ENCODE measurements at places on chromosomes 2 and 18.
A peak's percentile ranks its signal among the peaks of the same experiment; 100 is the strongest.

- DNase-seq: no peak
Observed at GRCh38 chr2:65767946-65768345, 335.5 kb upstream of the SPRED2 start.

- DNase-seq: no peak
Observed at GRCh38 chr2:235576337-235576910, 82.6 kb downstream of the AGAP1 start.

DNA sequence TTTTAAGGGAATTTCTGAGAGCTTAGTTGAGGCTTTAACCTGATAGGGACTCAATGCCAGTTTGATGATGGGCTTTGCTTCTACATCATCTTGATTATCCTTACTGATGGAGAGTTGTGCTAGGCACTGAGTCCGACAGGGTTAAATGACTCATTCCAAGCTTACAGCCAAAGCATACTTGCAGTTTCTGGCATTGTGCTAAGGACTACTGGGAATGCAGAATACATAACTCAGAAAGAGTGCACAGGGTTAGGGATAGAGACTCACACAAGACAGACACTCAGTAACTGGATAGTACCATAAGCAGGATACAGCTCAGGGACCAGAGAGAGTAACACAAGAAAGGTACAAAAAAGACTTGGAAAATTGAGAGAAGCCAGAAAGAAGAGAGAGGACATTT, 94.1 kb upstream of the SLC14A2 start:
- no peak for DNase-seq

GRCh38 chr2:29063646-29064345, 10.5 kb downstream of the PCARE start:
- no peak for DNase-seq

GRCh38 chr2:197601726-197602125, 73.7 kb downstream of the RFTN2 start:
- no peak for DNase-seq

GRCh38 chr2:98027538-98027937, 31.8 kb upstream of the TMEM131 start:
- no peak for DNase-seq

GRCh38 chr2:135744760-135745314, 3.2 kb downstream of the UBXN4 start:
- DNase-seq: peak; percentile 14

DNA sequence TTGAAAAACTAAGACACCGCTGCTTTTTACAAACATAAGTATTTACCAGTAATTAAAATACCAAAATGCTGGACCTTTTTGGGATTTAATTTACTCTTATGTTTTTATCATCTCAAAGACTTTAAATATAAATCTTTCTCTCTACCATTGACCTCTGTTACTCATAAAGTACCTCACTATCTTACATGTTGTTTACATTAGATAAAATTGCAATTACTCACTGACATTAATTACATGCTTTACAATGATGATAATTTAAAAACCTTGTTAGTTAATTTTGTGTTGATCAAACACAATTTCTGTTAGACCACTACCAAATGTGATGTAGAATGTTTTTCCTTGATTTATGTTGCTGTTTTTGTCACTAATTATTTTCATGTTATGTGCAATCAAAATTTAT, 139.5 kb downstream of the PTH2R start:
- no peak for DNase-seq

DNA sequence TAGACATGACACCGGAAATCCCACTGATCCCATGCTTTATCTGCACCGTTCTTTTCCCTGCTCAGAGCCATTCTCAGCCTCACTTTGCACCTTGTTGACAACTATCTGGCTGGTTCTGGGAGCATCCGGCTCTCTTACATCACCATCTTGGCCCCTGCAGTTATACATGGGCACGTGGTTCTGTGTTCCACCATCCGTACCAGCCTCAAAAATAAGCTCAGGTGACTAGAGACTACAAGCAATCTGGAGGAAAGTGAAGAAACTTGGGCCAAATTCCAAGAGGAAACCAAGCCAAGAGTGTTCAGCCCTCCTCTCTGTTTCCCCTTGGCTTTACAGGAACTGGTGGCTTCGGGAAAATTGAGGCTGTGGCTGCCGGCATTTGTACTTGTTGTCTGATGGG, 244.6 kb upstream of the ACVR2A start:
- DNase-seq: no peak

- no peak for DNase-seq
Observed at GRCh38 chr18:59419386-59419785, 60.3 kb upstream of the LMAN1 start.

GRCh38 chr2:219243291-219243761, 1.9 kb downstream of the GLB1L start:
- DNase-seq: no peak

GRCh38 chr2:218709908-218710307, 727 bp upstream of the TTLL4 start:
- no peak for DNase-seq

DNA sequence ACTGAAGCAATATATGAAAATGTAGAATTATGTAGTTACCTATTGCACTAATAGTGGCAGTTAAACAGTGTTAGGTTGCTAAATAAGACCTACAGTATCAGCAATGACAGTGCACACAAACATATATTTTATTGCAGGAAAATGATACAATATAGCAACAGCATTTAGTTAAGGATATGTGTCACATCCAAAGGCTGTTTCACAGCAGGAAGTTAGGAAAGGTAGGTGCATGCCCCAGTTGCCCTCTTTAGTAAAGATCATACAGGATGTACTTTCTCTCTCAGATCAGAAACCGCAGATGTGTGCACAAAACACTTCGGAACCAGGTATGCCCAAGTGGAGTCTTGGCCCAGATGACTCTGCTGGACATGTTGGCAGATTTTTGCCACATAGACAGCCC, 444.1 kb downstream of the XIRP2 start:
- no peak for DNase-seq

- DNase-seq: no peak
Observed at GRCh38 chr2:128797533-128797932, 478.9 kb upstream of the HS6ST1 start.

DNA sequence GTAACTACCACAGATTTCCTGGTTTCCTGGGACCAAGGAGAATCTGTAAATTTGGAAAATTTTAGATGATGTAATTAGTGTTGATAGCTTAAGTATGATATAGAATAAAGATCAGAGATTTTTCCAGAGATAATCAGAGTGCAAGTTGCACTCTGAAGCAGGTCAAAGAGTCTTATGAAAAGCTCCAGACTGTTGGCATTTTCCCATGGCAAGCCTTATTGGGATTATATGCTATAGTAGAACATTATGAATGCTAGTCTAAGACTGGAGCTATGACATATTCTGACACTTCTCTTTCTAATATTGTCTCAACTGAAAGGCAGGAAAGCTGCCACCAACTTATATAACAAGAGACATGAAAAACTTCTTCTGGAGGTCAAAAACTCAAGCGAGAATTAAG, 1638.3 kb upstream of the LRRTM1 start:
- DNase-seq: no peak

GRCh38 chr2:82599021-82599420, 1860.1 kb downstream of the SUCLG1 start:
- DNase-seq: no peak

DNA sequence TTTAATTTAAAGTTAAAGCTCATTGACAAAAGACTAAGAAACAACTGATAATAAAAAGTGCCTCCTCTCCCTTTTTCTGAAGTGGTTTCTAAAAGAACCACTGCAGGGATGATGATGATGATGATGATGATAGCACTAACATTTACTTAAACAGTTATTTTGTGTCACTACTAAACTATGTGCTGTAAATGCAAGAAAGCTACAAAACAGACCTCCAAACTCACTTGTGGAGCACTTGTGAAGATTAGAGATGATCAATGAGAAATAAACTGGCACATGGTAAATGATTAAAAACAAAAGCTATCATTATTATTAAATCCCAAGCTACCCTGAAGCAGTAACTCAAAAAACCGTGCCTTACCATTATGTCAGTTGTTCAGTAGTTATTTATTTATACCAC, 88.7 kb downstream of the SLC8A1 start:
- DNase-seq: no peak

DNA sequence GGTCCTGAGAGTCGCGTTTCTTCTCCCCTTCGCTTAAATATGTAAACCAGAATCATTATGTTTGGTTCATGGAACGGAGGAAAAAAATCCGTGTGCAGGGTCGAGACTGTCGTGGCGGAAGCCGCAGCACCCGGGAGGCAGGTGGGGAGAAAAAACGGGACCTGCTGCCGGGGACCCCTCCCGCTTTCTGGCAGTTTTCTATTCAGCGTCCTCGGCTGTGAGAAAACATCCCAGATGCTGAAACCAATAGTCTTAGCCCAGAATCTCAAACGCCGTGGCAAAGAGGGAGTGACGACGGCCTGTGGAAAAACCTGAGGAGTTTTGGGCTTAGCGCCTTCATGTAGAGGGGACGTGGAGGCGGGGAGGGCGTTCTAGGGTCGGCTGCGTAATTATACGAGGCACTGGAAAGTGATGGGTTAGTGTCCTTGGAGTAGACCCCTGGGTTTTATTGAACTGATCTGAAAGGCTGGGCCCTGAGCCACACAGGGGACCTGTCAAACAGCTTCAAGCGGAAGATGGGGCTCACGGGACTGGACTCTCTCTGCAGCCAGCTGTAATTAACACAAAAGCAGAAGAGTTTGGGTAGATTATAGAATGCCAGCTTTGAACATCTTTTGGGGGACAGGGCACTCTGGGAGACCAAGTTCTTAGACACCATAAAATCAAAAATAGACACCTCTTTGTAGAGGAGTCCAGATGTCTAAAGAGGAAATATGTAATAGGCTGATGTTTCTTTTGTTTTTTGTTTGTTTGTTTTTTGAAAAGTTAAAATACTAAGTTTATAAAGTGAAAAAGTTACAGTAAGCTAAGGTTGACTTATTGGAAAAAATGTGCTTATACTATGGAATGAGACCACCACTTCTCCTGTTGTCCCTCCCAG, 834 bp upstream of the BUB1 start:
- DNase-seq: no peak

GRCh38 chr2:127365211-127365643, 22.5 kb downstream of the MAP3K2 start:
- no peak for DNase-seq

GRCh38 chr18:32759611-32760167, 13.1 kb downstream of the KLHL14 start:
- DNase-seq: no peak

GRCh38 chr2:69804416-69804815, 25.0 kb upstream of the GMCL1 start:
- no peak for DNase-seq

DNA sequence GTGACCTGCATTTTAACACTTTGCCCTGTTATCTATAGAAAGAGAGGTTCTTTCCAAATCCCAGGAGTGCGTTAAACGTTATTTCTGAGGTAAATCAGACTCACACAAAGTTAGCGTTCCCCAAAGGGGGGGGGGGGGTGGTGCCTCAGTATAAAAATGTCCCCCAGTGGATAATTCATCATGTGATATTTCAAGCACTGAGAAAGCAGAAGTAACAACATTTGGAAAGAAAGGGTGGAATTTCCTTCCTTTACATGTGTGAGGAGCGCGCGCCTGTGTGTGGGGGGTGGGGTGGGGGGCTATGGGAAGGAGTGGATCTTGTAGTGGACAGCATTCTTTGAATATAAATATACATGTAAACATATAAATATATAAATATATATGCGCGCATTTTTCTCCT, 630.9 kb downstream of the NYAP2 start:
- no peak for DNase-seq

GRCh38 chr2:235611349-235611748, 117.5 kb downstream of the AGAP1 start:
- DNase-seq: no peak

GRCh38 chr2:70942396-70943204, 6.9 kb downstream of the ATP6V1B1 start:
- DNase-seq: no peak

DNA sequence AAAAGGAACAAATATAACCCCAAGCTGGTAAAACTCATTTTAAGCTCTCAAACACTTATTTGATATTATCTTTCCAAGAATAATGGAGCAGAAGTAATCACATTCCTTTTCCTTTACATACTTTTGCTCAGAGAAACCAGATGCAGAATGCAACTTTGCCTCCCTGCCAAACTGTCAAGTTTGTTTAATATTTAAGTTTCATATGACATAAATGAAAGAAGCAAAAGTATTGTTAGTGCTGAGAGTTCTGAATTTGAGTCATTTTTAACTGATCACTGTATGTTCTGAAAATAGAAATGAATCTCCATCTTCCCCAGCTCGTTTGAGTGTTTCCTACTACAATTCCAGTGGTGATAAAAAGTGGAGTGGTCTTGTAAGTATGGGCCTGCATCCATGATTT, 423.4 kb downstream of the PID1 start:
- DNase-seq: no peak

GRCh38 chr2:240596080-240596460, 9.5 kb downstream of the CAPN10 start:
- DNase-seq: no peak

DNA sequence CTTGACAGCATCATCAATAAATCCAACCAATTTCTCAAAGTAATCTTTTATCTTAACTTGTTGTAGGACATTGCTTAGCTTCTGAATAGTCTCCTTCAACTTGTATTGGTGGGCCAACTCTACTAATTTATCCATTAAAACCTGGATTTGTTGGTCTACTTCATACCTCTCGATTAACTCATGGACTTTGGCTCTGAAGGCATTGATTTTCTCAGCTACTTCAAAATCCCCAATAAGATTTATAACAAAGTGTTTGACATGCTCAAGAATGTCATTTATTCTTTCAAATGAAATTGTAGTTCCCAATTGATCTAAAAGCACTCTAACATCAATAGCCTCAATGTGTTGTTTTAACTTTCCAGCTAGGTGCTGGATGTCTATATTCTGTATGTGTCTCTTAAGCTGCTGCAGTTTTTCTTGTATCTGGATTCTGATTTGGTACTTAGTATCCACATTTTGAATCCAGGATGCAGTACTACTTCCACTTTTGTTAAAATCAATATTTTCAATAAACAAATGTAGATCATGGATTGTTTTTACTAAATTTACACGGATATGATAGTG, 34.1 kb downstream of the APOB start:
- DNase-seq: no peak

GRCh38 chr2:194015751-194016150, 1641.3 kb upstream of the SLC39A10 start:
- DNase-seq: no peak

GRCh38 chr2:241618296-241618805, 18.6 kb downstream of the THAP4 start:
- DNase-seq: no peak

GRCh38 chr2:231606941-231607340, 14.3 kb downstream of the TEX44 start:
- no peak for DNase-seq

- no peak for DNase-seq
Observed at GRCh38 chr2:197894751-197895274, 90.4 kb downstream of the PLCL1 start.

DNA sequence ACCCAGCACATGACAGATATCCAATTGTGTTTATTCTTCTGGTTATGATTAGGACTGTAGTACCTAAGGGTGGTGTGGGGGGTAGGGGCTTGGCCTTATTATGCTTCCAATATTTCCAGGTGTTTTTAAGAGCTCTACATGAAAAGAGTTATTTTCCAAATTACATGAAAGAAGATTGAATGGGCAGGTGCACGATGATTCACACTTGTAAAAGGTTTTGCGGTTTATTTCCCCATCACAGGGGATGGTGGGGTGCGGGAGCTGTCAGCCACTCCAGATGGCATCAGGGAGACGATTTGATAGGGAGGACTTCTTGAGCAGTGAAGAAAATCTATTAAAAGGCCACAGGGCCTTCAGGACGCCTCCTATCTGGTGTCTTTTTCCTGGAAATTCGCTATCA, 15.1 kb upstream of the CCBE1 start:
- DNase-seq: no peak
